NCI-H82 (cell line): ENCODE measurements at places on chromosomes 7 and 10.

DNA sequence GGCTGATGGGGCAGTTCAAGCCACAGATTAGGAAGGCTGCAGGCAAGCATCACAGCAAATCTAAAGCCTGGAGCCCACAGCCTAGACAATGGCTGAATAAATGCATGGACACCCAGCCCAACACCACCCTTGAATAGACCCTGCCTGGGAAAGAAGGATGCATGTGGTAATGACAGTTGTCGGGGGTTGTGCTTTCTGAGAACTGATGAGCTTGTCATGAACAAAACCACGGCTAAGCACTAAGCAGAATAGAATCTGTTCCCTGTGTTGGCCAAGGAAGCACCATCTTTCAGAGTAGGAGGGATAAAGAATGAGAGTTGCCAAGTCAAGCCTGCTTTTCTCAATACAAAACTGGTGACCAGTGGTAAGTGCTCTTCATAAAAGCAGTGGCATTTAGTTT lies 66.1 kb upstream of the JCAD start:
- no peak for DNase-seq

DNA sequence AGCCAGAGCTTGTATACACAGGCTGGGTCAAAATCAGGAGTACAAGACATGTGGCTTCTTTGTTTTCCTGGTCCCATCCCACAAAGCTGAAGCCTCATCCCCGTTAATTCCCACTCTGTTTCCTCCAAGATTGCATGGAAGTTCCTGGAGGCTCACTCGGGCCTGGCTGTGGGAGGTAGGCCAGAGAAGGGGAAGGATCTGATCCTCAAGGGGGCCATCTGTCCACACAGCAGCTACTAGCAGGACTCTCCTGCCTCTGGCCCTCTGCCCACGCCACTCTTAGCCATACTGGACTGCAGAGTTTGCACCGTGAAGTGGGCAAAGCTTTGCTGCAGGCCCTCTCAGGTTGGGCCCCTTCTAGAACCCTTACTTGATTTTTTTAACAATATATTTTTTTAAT lies 160.6 kb downstream of the FGFR2 start:
- peak; percentile 63 for DNase-seq

DNA sequence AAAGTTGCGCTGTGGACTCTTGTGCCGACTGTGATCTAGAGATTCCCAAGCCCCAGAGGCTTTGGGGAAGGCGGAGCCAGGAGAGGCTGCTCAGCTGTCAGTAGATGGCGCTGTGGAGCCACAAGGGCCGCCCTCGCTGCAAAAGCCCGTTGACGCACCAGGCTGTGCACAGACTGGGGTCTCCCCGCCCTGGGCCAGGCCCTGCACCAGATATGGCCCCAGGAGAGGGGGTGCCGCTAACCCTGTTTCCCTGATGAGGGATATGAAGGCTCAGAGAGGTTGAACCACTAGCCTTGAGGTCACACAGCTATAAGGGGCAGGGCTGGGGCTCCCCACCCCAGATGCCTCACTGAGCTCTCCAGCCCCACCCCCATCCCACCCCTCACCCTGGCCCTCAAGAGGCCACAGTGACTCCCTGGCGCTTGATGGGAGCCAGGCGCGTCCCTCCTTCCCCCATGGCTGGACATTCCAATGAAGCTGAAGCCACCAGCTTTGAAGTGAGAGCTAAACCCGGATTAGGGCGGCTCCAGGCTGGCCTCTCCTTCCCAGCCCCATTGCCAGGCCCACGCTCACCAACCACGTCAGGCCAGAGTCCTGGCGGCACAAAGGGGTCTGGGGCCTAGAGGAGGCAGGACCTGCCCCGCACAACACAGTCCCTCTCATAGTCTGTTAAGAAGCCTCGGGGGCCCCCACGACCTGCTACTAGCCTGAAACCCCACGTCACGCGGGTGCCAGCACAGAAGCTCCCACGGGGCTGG lies 26.4 kb downstream of the MYL10 start:
- DNase-seq = peak; percentile 93

DNA sequence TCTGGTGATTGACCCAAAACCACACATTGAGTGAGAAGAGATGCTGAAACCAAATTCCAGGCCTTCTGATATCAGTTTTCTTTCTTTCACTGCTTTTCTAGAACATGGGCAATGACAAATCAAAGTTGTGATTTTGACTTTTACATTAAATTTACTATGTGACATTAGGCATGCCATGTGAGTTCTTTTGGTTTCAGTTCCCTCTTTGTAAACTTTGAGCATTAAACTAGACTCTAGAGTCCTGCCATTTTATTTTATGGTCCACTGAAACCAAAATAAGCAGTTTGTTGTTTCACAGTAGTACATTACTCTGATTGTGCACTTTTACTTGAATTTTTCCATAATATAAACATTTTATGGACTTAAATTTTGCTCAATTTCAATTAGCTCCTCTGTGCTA lies 381.1 kb upstream of the SEMA3D start:
- DNase-seq = no peak

DNA sequence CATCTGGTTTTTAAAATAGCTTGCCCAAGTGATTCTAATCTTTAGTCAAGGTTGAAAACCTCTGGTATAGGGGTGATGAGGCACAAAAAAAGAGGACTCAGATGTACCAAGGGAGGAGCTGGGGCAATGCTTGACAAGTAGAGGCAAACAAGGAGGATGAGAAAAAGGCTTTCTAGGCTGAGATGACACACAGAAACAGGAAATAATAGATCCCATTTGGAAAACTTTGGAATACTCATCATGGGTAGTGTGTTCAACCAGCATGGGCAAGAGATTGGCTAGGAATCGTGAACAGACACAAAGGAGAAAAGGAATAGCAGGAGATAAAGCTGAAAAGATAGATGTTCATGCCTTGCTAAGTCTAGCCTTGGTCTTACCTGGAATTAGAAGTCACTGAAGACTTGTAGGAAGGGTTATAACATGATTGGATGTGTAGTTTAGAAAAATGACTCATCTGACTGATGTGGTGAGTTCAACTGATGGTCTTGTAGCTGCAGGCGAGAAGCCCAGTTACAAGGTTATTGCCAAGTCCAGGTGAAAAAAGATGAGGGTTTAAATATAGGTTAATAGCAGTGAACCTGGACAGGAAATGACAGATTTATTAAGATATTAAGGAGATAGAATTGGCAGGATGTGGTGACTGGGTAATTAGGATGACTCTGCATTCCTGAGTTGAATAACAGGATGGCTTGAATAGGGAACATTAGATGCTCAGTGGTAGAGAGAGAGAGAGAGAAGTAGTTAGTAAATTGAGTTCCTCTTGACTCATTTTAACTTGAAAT lies 214.0 kb upstream of the LRGUK start:
- DNase-seq = no peak

DNA sequence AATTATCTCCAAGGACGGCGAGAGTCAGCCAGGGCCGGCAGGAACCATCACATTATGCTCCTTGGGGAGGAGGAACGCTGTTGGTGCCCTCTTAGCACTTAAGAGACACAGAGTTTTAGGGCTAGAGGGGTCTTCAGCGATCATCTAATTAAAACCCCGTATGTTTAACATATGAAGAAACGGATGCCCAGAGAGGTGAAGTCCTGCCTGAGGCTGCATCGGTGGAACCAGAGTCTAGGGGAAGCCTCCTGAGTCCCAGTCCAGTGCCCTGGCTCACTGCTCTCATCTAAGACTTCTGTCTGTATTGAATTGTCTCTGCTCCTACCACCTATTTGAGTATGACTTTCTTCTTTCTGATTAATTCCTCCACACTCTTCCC lies 688 bp upstream of the ABCB4 start:
- no peak for DNase-seq

GRCh38 chr10:118840071-118840775 lies 85.5 kb upstream of the CACUL1 start:
- peak; percentile 3 for DNase-seq

GRCh38 chr7:142647749-142648148 lies 101.5 kb upstream of the PRSS1 start:
- DNase-seq = no peak

- no peak for DNase-seq
Measured at GRCh38 chr10:75181073-75181472, 29.5 kb upstream of the VDAC2 start.

DNA sequence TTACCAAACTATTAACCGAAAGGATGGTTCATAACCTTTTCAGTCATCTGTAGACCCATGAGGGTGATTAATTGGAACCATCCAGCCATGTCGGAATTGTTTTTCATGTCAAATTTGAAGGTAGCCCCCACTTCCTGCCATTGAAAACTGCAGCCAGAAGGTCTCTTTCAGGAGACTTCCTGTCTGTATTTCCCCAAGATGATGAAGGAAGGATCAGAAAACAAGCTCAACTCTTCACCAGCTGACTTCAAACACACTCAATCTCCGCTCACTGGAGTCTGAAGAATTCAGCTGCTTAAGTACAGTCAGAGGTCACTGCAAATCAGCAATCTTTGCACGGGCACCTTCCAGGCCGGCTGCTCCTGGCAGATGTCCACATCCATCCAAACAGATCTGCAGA lies 291.7 kb upstream of the NPVF start:
- no peak for DNase-seq

DNA sequence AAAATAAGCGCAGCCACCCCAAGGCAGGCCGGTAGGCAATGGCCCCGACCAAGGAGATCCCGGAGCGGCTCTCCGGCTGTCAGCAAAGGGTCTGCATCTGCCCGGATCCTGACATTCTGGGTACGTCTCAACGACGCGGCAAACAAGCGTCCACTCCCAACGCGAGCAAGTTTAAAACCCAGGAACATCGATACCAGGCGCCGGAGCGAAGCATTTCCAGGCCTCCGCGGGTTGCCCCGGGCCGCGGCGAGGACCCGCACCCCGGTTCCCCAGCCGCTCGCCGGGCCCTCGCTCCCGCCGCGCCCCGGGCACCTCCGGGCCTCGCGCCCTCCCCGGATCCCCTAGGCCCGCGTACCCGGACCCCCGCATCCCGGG lies 453 bp downstream of the URGCP start:
- peak; percentile 61 for DNase-seq

- peak; percentile 26 for DNase-seq
Measured at GRCh38 chr10:58177362-58177947, 90.2 kb downstream of the IPMK start.

DNA sequence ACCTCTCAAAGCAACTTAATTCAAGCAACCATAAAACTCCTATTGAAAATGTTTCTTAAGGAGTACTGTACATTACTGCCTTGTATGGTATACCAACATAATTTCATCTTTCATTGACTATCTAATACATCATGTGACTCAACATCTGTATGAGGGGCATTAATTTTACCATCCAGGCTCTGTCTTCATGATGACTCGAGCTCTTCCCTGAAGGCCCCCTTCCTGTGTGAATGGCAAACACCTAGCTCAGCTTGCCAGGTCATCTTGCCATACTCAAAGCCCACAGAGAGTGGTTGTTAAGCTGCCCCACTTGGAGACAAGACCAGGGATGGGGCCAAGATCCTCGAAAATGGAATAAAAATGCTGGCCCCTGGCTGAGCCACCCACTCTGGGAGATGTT lies 82.4 kb downstream of the SGMS1 start:
- DNase-seq = no peak

- peak; percentile 16 for DNase-seq
Measured at GRCh38 chr7:43799605-43800004, 41.1 kb downstream of the BLVRA start.

- DNase-seq = no peak
Measured at GRCh38 chr10:104037261-104037951, 48.3 kb downstream of the COL17A1 start.

DNA sequence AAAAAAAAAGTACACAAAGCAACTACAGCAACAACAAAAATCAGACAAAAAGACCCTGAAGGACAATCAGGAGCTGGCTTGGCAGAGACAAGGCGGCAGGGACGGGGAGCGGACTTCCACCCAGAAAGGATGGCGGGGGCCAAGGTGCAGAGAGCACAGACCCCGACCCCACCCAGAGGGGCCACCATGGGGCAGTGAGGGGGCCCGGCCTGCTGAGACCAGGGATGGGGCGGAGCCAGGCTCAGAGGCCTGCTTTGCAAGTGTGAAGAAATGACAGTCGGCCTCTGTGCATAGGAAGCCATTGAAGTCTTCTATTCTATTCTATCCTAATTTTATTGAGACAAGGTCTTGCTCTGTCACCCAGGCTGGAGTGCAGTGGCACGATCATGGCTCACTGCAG lies 82.0 kb downstream of the ELFN1 start:
- DNase-seq = no peak

GRCh38 chr10:93150990-93151547 lies 77.4 kb downstream of the CYP26A1 start:
- no peak for DNase-seq

GRCh38 chr7:134916171-134916883 lies 70.0 kb upstream of the AGBL3 start:
- no peak for DNase-seq

DNA sequence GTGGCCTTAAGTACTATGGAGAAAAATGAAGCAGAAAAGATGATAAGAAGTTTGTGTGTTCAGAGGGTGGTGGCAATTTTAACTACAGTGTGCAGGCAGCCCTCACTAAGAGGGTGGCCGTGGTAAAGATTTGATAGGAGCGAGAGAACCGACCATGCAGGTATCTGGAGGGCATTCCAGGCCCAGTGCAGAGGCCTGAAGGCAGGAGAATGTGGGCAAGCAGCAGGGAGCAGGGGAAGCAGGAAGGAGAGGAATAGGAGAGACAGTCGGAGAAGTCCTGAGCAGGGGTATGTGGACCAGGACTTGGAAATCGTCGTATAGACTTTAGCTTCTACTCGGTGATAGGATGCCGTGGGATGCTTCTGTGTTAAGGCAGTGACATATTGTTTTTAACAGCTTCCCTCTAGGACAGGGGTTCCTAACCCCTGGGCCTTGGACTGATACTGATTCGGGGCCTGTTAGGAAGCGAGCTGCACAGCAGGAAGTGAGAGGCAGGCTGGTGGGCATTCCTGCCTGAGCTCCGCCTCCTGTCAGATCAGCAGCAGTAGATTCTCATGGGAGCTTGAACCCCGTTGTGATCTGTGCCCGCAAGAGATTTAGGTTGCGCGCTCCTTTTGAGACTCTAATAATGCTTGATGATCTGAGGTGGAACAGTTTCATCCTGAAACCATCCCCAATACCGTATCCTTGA lies 227.2 kb downstream of the CCDC3 start:
- DNase-seq = no peak

GRCh38 chr7:8184221-8184620 lies 77.7 kb downstream of the ICA1 start:
- DNase-seq = no peak

GRCh38 chr10:86348321-86349210 lies 18.0 kb downstream of the GRID1 start:
- peak; percentile 17 for DNase-seq

- DNase-seq = no peak
Measured at GRCh38 chr10:43272030-43272429, 5.2 kb upstream of the RASGEF1A start.

DNA sequence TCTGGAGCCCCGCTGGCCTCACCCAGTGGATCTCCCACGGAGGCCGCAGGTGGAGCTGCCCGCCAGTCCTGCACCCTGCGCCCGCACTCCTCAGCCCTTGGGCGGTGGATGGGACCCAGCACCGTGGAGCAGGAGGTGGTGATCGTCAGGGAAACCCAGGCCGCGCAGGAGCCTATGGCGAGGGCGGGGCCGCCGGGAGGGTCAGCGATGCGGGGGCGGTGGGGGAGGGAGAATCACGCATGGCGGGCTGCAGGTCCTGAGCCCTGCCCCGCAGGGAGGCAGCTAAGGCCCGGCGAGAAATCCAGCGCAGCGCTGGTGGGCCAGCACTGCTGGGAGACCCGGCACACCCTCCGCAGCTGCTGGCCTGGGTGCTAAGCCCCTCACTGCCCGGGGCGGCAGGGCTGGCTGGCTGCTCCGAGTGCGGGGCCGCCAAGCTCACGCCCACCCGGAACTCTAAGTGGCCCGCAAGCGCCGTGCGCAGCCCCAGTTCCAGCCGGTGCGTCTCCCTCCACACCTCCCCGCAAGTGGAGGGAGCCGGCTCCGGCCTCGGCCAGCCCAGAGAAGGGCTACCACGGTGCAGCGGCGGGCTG lies 524.8 kb upstream of the TPK1 start:
- DNase-seq = no peak

- no peak for DNase-seq
Measured at GRCh38 chr10:100742076-100742771, 3.2 kb upstream of the PAX2 start.
